ENCODE measurements at places on chromosomes 1 and 21. TPM values are rescaled to one million over a fixed set of nuclear protein-coding genes. Genes with fewer than 3 reads are reported as not detected.

The DENND2D gene
- total RNA-seq: 4.7 TPM

The ARMH1 gene
- total RNA-seq: not detected

The MPL gene
- not detected for total RNA-seq

The MAGI3 gene
- 11.2 TPM for total RNA-seq

The UBASH3A gene
- not detected for total RNA-seq

The RHBDL2 gene
- total RNA-seq: 0.59 TPM

The JTB gene
- total RNA-seq: 354 TPM

All from MG63 (cell line).